ENCODE measurements at places on chromosomes 4 and X.
A peak's percentile ranks its signal among the peaks of the same experiment; 100 is the strongest.

GRCh38 chr4:112704991-112705845 is 68.3 kb downstream of the LARP7 start:
- DNase-seq: peak; percentile 75

GRCh38 chr4:151866592-151866918 is 105.7 kb upstream of the GATB start:
- DNase-seq: no peak

- no peak for DNase-seq
Measured at GRCh38 chrX:71095981-71096759, 519 bp downstream of the FOXO4 start.

GRCh38 chrX:48028091-48028490 is 21.3 kb downstream of the SPACA5 start:
- DNase-seq: no peak

- DNase-seq: peak; percentile 75
Measured at GRCh38 chrX:107823456-107823855, 2.2 kb upstream of the MID2 start.

- no peak for DNase-seq
Measured at GRCh38 chr4:11223311-11223710, 205.4 kb downstream of the HS3ST1 start.

DNA sequence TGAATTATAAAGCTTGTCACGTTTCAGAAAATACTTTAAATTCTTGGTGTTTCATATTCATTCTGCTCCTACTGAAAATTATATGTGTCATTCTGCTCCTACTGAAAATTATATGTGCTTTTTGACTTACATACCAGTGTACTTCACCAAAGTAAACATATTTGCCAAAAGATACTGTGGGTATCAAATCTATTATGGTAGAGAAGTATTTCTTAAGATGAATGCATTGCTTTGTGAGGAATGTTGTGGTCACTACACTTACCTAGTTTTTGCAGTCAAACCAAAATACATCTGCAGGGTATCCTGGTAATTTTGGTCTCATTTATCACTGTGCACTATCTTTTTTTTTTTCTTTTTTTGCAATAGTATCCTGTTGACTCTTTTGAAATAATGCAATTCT is 287.7 kb upstream of the MAD2L1 start:
- DNase-seq: peak; percentile 57

DNA sequence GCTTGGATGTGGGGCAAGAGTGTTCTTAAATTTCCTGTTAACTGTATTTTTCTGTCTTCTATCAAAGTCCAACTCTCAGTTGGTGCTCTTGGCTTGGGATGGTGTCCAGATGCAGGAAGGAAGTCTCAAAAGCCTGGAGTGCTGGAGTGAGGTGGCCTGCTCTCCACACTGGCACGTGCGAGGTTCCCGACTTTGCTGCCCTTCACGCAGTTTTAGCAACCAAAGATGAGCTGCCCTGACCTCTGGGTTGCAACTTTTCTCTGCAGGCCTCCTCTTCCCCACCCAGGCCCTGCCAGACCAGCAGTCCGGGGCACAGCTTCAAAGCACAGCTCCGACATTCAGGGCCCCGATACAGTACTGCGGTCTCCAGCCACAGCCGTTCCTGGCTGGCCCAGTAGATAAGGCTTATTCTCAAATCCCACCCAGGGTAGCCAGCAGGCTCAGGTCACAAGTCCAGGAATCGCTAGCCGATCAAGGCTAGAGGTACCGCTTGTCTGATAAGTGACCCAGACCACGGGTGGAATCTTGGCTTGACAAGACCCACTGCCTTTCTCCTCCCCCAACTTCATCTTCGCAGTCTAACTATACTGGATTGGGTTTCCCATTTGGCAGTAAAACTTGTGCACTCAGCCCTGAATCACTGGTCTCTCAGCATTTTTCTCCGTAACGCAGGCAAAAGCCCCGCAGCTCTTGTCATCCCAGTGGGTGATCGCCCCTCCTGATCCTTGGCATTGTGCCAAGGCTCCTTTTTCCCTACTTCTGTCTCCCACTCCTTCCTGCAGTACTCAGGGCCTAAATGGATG is 21.8 kb upstream of the JADE1 start:
- no peak for DNase-seq

DNA sequence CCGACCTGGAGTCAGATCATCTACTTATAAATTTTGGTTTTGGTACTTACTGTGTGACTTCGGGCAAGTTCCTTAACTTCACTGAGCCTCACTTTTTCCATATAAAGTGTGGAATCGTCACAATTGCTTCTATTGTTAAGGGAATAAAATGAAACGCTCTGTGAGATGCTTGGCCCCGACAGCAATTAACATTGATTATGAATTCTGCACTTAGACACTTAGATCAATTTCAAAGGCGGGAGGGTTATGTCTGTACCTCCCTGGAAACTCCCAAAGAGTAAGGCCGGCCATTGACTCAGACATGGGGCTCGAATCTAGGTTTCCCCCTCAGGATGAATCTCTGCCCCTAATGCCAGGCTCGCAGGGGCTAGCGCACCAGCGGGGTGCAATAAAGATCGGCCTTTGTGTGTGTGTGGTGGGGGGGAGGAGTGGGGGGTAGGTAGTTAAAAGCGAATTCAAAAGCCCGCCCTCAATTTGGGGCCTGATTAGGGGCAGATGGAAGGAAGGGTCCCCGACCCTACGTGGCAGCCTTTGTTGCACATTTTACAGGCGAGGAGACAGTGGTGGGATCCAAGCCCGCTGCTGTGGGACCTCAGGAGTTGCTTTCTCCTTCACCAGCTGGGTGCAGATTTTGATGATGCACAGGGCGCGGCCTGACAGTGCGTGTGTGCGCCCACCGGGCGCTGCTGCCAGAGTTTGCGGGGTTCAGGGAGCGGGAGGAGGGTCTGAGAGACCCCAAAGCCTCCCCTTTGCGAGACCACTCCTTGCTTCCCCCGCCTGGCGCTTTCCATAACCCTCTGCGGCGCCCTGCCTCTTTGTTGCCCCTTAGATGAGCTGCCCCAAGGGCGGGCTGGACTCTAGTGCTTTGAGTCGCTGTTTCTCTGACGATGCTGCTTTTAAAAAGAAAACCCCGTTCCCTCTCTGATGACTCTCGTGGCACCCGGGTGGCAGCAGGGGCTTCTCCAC is 9.6 kb downstream of the MSX1 start:
- DNase-seq: no peak

GRCh38 chr4:10491401-10491800 is 34.2 kb upstream of the ZNF518B start:
- DNase-seq: no peak

- peak; percentile 46 for DNase-seq
Measured at GRCh38 chr4:159455675-159456237, 352.9 kb downstream of the RAPGEF2 start.

DNA sequence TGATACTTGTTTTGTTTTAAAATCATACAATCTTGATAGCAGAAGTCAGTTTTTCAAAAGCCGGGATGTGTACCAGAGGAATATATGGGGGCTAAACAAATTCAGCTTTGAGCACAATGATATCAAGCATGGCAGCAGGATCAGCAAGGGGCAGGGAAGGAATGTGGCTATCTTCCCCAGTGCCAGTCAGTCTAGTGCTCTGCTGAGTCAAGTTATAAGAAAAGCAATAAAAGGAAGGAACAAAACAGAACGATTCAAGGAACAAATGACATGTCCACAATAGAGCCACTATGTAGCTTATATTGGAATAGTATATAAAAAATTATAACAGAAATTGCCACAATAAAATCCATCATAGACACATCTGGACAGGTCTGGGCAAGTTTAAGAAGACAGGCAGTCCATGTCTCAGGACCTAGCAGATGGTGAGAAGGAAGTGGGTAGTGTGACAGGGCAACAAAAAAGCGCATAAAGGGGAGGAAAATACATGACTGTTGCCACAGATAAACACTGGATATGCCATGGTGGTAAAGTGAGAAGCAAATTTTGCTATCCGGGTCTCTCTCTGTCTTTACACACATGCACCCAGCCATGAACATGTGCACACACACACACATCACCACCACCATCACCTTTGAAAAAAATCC is 518.2 kb upstream of the HTR2C start:
- no peak for DNase-seq

- no peak for DNase-seq
Measured at GRCh38 chrX:107213477-107213876, 7.1 kb downstream of the DNAAF6 start.

- no peak for DNase-seq
Measured at GRCh38 chr4:133592591-133592990, 443.5 kb downstream of the PCDH10 start.

DNA sequence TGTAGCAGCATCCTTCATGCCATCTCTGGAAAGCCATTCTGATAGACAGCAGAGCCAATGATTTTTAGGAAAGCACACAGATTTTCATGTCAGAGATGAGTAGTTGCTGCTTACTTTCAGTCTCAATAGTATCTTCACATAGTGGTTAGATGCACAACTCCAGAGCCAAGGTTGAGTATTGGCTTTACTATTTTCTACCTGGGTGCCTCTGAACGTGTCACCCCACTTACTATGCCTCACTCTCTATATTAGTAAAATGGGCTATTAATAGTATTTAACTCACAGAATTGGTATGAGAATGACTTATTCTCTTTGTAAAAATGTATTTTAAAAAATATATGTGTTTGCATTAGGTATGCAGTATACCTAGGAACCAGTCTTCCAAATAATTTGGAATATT is 108.8 kb upstream of the STIM2 start:
- DNase-seq: no peak

DNA sequence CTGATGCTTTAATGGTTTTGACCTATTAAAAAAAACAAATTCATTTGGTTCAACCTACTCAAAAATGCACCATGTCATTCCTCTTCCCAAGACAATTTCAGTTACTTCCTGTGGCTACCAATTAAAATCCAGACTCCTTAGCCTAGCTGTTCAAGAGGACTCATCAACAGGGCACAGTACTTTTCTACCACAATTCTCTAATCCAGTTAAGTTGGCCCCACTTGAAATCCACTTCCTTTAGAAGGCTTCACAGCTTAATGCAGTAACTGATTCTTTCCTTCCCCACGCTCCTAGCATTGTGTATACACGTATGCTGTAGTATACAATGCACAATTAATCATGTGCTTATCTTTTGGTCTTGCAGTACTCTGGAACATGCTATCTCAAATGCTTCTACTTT is 129.8 kb downstream of the UGT8 start:
- no peak for DNase-seq

GRCh38 chr4:11966782-11967181 is 538.1 kb upstream of the HS3ST1 start:
- DNase-seq: no peak

DNA sequence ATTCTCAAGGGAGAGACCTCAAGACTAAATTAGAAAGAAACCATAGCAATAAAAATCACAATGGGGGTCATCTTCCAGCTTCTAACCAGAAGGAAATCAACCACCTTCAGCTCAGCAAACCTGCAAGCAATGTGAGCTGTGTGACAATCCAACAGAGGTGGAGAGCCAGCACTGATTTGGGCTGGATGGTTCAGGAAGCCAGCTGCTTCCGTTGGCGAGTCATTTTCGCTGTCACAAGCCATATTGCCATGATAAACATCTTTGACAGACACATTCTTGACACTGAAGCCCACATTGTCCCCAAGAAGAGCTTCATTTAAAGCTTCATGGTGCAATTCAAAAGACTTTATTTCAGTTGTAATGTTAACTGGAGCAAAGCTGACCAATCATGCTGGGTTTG is 22.7 kb downstream of the F8A1 start:
- no peak for DNase-seq

DNA sequence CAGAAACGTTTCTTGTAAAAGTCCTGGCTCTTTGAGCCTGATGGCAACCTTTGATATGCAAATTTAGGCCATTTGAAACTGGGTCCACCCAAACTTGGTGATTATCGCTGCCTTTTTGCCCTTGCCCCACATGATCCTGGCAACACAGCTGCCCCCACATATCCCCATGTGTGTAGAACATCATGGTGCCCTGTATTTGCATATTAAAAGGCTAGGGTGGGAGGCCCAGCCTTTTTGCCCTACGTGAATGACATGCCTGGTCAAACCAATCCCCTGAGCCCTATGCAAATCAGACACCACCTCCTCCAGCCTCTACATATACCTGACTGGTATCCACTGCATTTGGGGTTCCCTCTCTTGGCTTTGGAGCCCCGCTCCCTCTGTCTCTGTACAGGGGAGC is 202.4 kb downstream of the MAB21L2 start:
- DNase-seq: no peak

GRCh38 chr4:183154701-183155391 is 55.8 kb downstream of the WWC2 start:
- DNase-seq: no peak

DNA sequence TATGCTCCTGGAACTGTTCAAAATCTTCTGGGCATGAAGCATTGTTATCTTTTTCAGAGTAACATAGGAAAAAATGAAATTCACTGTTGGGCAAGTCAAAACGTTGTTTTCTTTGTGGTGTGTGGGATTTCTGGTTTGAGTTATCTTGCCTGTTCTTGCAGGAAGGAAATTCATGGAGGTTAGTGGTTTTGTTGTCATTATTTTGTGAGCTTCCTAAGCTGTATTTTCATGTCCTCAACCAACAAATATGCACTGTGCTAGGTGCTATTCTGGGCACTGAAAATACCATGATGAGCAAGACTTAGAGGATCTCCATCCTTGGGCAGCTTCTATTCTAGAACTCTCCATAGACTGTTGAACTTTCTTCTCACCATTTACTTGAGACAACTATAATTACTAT is 16.9 kb downstream of the SPINK2 start:
- DNase-seq: peak; percentile 76

- DNase-seq: no peak
Measured at GRCh38 chr4:5472160-5472591, 236.2 kb downstream of the EVC2 start.

GRCh38 chr4:37595875-37596680 is 90.1 kb downstream of the RELL1 start:
- no peak for DNase-seq

- no peak for DNase-seq
Measured at GRCh38 chr4:76384052-76384451, 36.9 kb downstream of the CCDC158 start.

GRCh38 chr4:113682730-113683537 is 78.6 kb downstream of the CAMK2D start:
- peak; percentile 75 for DNase-seq

GRCh38 chr4:71907782-71908181 is 123.9 kb upstream of the GC start:
- no peak for DNase-seq

GRCh38 chr4:139177869-139178619 is 1.0 kb upstream of the ELF2 start:
- peak; percentile 96 for DNase-seq

GRCh38 chrX:51421972-51422597 is 74.3 kb downstream of the NUDT11 start:
- DNase-seq: no peak

DNA sequence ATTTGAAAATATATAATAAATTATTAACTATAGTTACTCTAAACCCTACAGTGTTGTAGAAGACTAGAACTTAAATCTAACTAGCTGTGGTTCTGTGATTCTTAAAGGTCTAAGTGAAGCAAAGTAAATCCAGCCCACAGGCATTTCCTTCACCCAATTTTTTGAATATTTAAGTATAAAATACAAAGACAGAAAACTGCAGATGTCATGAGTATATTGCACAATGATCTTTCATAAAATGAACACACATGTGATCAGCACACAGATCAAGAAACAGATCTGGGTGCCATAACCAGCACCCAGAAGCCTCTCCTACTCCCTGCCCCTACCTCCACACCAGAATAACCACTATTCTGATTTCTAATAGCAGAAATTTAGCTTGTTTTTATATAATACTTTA is 82.9 kb downstream of the CAMK2D start:
- DNase-seq: peak; percentile 66

- no peak for DNase-seq
Measured at GRCh38 chr4:119526786-119527550, 101.6 kb downstream of the PDE5A start.

GRCh38 chr4:144650311-144651005 is 4.5 kb downstream of the HHIP start:
- peak; percentile 63 for DNase-seq

Measured in fibroblast of skin of scalp (primary cell).